ENCODE measurements at places on chromosomes 11 and 22.

GRCh38 chr11:2467695-2468055 is 22.9 kb downstream of the KCNQ1 start:
- no peak for DNase-seq

DNA sequence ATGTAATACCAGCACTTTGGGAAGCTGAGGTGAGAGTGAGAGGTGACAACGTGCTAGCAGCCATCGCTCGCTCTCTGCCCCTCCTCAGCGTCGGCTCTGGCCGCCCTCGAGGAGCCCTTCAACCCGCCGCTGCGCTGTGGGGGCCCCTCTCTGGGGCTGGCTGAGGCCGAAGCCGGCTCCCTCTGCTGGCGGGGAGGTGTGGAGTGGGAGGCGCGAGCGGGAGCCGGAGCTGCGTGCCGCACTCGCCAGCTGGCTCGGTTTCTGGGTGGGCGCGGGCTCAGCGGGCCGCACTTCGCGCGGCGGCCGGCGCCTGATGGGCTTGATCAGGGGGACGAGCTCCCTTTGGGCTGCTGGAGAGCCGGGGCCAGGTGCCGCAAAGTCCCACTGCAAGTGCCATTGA is 98.9 kb upstream of the UBASH3B start:
- DNase-seq: peak; percentile 74

- no peak for DNase-seq
Observed at GRCh38 chr11:75406338-75406777, 7.0 kb downstream of the RPS3 start.

DNA sequence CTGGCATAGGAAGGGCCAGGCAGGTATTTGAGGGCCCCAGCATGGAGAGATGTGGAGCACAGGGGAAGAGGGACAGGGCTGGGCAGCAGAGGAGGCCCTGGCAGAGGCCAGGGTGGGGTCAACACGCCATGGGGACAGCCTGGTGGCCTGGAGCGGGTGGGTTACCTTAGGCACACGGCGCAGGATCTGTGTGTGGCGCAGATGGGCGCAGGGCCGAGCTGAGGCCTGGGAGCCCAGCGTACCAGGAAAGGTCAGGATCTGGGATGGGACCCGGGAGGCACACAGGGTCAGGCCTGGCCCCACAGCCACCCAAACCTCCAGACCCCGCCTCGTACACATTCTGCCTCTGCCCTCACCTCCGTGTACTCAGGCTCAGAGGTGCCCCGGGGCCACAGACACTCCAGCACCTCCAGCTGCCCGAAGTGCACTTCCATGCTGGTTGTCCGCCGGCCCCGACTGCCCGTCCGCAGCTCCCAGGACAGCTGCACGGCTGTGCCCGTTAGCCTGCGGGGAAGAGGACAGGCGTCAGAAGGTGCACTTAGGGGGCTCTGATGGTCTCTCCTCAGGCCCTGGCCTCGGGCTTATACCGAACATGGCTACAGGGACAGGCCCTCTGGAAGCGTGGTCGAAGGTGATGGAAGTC is 6.4 kb downstream of the ATG2A start:
- DNase-seq: no peak

DNA sequence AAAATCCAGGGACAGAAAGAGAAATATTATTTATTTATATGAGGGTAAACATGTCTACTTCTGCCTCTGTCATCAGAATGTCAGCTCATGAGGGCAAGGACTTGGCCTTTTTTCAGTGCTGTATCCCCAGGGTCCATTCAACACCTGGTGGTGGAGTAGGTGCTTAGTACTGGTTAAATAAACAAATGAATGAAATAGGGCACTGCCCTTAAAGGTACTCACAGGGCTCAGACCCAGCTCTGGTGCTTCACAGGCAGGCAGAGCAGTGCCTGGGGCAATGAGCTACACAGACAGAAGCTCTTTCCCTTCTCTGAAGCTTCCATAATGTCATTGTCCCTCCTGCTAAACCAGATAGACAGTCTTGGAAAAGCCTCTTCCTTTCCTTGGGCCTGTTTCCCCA is 30.9 kb downstream of the P4HA3 start:
- no peak for DNase-seq

DNA sequence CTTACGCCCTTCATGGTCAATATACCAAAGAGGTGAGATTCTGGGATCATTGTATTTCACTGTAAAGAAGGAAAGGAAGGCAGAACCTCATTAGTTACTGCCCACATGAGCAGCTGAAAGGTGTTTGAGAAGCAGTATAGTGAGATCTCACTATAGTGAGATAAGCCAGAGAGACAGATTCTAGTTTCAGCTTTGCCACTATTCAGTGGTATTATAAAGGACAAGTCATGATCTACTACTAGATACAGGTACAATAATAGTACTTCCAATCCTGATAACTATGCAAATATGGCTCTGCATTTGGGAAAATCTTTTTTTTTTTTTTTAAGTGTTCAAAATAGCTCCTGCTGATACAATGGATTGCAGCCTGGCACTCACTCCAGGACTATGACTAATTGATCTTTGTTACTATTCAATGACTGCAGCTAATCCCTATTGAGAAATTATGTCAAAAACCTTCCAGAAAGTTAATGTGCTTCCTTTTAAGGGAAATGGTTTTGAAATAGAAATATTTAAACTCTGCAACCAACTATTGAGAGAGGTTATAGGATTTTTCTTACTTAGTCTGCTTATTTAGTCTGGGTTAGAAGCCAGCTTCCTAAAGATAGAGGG is 8.3 kb upstream of the DLAT start:
- no peak for DNase-seq

DNA sequence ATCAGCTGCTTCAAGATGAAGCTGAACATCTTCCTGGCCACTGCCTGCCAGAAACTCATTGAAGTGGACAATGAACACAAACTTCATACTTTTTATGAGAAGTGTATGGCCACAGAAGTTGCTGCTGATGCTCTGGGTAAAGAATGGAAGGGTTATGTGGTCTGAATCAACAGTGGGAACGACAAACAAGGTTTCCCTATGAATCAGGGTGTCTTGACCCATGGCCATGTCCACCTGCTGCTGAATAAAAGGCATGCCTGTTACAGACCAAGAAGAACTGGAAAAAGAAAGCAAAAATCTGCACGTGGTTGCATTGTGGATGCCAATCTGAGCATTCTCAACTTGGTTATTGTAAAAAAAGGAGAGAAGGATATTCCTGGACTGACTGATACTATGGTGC is 22.2 kb upstream of the BIRC3 start:
- no peak for DNase-seq

GRCh38 chr11:130220311-130221035 is 60.9 kb downstream of the ST14 start:
- no peak for DNase-seq

GRCh38 chr11:35174666-35175065 is 35.7 kb downstream of the CD44 start:
- peak; percentile 56 for DNase-seq

- no peak for DNase-seq
Observed at GRCh38 chr11:105718641-105719040, 108.8 kb downstream of the GRIA4 start.

DNA sequence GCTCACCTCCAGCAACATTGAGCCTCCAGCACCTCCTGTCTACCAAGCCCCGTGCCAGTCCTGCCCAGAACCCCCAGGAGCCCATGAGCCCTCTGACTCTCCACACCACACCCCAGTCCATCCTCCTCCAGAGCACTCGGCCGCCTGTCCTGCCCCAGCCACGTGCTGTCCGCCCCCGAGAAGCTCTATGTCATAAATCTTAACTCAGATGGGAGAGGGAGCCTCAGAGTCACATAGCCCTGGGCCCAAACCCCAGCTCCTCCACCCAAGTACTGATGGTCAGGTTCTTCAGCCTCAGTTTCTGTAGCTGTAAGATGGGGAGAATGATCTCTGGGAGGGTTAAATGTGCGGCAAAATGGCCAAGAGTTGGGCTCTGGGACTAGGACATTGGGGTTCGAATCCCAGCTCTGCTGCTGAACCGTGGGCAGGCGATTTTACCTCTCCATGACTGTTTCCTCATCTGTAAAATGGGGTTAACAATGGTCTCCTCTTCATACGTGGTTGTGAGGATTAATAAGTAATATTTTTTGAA is 27.8 kb downstream of the CYTH4 start:
- no peak for DNase-seq

- DNase-seq: no peak
Observed at GRCh38 chr22:19746726-19747125, 13.9 kb upstream of the TBX1 start.

- DNase-seq: no peak
Observed at GRCh38 chr22:33880986-33881385, 39.3 kb downstream of the LARGE1 start.

GRCh38 chr11:1153951-1154493 is 3.7 kb upstream of the MUC5AC start:
- no peak for DNase-seq

All from tongue (tissue), 3 donors.